Hematopoietic multipotent progenitor cell treated with erythropoietin and hydrocortisone succinate and interleukin-3 and kit ligand, for 4 days (in vitro differentiated cells): ENCODE measurements at places on chromosomes 1 and 21.

DNA sequence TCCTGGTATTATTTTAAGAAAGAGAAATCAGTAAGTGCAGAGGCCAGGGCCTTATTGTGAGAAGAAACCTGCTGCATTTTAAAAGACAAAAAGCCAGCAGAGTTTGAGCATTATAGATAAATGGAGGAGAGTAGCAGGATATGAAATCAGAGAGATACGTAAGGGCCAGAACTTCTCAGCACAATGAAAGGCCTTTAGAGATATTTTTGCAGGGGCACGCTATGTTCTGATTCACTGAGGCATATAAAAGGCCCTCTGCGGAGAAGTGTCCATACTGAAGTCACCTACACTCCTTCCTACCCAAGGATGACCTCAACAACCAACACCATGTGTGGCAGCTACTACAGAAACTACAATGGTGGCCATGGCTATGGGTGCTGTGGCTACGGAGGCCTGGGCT lies at the start of gene KRTAP6-3:
Gene KRTAP6-3, plus strand, starts transcription at position 301 of the 400 bp plus-strand sequence. Its CDS starts 6 bp downstream, at position 307.
- DNase-seq, result no peak

- peak; percentile 68 for DNase-seq
Observed at GRCh38 chr21:42830456-42831455, 48.6 kb downstream of the WDR4 start.

DNA sequence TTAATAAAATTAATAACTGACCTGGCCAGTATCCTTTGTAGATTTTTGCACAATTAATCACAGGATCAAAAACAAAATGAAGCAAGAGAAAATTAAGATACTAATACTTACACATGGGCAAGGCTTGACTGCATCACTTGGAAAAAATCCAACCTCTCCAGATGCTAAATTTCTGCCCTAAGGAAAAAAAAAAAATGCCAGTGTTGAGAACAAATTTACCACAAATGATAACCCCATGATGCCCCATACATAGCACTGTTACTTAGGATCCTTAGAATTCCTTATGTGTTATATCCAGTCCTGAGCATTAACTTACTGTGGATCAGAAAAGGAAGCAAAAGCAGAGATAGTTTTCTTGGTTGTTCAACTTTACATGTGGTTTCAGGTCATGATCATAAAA lies 347.5 kb downstream of the VAV3 start:
- DNase-seq, result no peak

- no peak for DNase-seq
Observed at GRCh38 chr1:204421441-204421840, 9.8 kb upstream of the PPP1R15B start.

DNA sequence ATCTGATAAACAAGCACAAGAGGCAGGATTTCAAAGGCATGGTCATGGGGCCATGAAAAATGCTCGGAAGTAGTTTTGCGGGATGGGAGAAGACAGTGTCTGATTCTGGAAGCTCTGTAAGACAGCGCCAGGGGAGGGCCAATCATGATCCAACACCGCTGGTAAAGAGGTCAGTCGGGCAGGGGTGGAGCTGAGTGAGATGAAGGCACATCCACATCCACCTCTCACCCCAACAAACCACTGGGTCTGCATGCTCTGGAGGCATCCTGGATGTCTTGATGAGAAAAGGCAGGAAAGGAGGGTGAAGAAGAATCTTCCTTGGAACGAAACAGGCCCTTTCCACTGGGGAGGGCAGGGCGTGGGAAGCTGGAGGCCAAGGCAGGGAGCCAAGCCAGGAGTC lies 288.3 kb downstream of the PCP4 start:
- DNase-seq, result no peak

DNA sequence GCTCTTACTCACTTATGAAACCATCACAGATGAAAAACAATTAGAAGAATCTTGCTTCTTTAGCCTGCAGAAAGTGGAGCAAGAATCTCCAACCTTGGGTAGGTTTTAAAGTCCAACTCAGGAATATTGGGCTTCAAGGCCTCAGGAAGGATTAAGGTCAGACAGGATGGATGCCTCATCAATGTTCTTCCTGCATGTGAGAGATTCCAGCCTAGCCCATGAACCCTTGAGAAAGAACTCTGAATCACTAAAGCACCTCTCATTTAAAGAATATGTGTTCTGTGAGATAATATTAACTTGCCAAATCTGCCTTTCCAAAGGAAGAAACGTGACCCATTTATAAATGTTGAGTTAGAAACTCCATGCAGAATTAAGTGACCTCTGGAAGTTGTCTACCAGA lies 345.2 kb upstream of the CAMK1G start:
- no peak for DNase-seq

DNA sequence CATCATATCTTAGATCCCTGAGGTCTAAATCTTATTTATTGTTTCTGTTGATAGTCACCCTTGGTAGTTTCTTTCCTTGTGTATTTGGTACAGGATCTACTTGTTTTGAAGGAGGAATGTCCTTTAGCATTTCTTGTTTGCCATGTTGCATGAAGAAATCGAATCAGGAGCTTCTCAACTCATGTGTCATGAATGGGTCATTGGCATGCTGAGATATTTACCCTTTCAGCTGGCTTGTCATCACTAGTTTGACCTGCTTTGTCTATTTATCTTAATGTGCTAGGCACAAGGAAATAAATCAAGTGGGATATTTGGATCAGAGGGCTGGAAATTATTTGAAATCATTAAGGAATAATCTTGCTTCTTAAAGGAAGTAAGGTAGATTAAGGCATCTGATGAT lies 23.8 kb downstream of the THEM4 start:
- no peak for DNase-seq

DNA sequence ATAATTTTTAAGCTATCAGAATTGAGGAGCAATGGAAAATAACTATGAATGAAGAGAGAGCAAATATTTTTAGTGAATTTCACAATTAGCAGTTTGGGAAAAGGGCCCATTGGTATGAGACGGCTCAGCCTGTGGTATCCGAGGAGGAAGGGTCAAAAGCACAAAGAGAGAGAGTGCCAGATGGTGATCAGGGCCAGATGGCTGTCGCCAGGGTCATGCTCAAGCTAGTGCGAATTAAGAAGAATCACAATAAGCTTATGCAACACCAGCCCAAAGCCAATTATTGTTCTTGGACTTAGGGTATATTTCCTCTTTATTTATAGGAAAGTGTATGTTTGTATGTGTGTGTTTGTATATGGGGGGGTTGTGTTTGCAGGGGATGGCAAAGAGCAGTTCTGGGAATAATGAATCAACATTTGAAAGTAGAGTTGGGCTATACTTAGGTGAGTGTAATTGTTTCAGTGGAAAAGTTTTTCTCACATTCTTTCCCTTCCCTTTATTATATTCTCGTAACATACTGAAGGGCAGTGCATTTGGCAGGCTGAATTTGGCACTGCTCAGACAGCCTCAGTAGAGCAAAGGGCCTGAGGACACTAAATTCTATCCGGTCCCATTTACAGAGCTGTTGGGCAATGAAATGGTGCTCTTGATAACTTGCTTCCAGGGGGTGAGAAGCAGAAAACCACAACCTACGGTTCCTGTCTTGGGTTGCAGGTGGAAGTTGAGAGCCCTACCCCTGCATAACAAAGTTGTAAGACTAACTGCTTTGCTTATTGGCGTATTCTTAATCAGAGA lies 19.5 kb upstream of the DDR2 start:
- DNase-seq, result peak; percentile 10

GRCh38 chr1:236869911-236870310 lies 74.8 kb downstream of the MTR start:
- peak; percentile 22 for DNase-seq

DNA sequence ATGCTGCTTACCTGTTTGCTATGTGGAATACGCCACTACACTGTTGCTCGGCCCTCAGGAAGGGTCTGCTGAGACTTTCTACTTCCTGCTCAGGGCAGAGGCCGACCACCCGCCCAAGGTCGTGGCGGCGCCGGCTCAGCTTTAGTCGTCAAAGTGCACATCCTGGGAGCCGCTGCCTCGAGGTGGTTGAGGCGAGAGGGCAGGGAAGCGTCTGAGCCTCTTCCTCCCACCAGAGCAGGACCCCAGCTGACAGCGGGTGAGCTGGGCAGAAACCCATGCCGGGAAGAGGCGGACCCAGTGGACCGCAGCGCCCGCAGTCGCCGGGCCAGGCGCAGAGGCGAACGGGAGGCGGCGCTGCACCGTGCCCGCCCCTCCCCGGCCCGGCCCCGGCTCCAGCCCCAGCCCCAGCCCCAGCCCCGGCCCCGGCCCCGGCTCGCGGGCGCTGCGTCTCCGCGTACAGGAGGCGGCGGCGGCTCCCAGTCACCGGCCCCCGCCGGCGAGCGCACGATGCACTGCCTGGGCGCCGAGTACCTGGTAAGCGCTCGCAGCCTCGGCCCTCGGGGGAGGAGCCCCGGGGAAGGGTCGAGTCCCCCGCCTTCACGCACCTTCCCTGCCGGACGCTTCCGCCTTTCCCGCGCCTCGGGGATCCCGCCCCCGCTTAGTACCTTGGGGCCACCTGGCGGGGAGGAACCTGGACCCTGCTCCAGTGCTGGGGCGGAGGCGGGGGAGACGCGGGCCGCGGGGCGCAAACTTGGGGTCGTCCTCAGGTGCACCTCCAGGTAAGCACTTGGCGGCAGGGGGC lies at the start of gene SLC44A3:
Gene SLC44A3, plus strand, starts transcription at position 413 of the 802 bp plus-strand sequence. Its CDS starts 95 bp downstream, at position 508.
- DNase-seq, result peak; percentile 73

DNA sequence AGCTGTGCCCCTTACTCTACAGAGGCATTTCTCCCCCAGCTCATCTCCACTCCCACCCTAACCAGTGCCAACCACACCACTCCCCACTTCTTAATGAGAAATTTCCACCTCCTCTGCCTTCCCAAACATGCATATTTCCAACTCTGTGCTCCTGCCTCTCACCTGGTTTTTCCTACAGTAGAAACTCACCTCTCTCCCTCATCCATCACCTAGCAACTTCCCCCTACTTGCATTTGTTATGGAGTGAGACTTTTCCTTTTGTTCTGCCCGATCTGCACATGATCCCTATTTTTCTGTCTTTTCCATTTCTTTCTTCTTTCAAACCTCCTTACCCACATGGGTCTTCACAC lies 11.9 kb downstream of the RGS8 start:
- no peak for DNase-seq

DNA sequence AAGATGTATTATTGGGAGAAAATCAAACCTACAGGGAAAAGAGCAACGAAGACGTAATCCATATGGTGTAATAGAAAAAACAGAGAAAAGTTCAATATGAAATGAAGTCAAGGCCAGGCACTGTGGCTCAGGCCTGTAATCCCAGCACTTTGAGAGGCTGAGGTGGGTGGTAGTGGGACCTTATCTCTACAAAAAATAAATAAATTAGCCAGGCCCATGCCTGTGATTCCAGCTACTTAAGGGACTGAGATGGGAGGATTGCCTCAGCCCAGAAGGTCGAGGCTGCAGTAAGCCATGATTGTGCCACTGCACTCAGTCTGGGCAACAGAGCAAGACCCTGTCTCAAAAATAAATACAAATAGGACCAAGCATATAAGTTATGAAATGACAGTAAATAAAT lies 11.4 kb downstream of the DESI2 start:
- no peak for DNase-seq

GRCh38 chr1:24195874-24196273 lies 8.8 kb upstream of the IFNLR1 start:
- DNase-seq, result no peak

DNA sequence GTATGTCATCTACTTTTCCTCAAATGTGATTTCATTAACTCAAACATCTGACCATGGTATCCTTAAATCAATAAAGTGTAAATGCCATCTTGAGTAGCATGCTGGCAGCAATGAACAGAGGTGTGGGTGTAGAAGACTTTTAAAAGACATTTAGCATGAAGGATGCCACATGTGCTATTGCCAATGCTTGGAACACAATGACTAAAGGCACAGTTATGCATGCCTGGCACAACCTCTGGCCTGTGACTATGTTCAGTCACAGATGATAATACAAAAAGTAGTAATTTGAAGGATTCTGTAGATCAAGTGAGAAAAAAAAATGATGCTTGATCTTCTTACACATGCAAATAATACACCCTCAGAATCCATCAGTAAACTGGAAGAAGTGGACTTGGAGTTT lies 938.9 kb upstream of the ADGRL4 start:
- no peak for DNase-seq

DNA sequence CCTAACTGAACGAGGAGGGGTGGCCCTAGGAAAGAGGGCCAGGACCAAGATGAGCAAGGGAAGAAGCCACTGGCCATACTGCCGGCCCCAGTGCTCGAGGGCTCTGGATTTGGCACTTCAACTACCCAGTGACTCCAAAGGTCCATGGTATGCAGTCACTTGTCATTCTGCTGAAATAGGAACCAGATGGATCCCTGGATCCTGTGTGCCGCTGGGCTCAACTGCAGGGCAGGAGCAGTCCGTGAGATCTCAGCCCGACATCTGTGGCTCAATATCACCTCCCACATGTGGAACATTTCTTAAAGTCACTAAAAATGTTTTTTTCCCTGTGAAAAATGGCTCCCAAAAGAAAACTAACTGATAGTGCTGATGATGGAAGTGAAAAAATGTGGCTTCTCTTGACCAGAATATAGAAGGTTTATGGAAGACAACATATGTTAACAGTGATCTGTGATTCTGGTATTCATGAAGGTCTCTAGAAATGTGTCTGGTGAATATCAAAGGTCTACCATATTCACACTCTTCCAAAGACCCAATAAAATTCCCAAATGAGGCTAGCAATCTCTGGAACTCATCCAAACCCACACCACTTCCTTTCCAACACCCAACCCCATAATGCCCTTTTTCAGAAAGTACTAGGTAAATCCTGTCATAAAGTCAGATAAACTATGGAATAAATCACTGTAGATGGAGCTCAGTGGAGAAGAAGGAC lies 24.1 kb downstream of the PAFAH2 start:
- DNase-seq, result no peak

GRCh38 chr1:172497230-172497629 lies 35.7 kb upstream of the SUCO start:
- DNase-seq, result no peak

DNA sequence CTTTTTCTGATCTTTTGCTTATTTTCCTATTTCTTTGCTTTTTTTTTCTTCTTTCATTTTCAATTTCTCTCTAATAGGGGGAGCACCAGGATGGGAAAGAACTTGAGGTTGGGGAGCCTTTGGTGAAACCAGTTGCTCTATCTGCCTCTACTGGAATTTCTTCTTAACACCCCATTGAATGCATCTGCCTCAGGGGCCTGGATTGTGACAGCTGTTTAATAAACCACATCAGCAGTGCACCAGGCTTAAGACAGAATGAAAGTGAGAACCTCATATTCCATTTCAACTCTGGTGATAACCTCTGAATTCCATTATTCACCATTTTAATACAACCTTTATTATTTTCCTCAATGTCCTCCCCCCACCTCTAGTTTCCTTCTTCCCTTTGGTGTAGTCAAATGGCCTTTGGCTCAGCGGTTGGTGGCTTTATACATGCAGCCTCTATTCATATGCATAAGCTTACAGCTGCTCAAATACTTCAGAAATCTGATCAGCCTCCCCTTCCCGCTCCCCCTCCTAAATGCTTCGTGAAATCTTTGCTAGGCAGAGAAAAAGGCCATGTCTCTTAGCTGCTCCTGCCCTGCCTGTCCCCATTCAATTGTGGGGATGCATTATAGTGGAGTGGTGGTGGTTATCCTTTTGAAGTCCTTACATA lies 537.3 kb upstream of the PLXNA2 start:
- DNase-seq, result no peak

- DNase-seq, result peak; percentile 71
Observed at GRCh38 chr1:1200876-1201810, 5.2 kb downstream of the TNFRSF18 start.
